Suprapubic skin (tissue), 4 donors: ENCODE measurements at places on chromosomes 13 and 19. TPM values are rescaled to one million over a fixed set of nuclear protein-coding genes. Genes with fewer than 3 reads are reported as not detected.

Gene OR7A5
- 3.0 TPM for total RNA-seq

GRCh38 chr19:12749938-12750521 is 1.6 kb upstream of the BEST2 start:
- H3K4me3 ChIP-seq = peak overlapping the region; percentile 28
- peaks cover 20% of the 10 kb centered on the region for H3K4me1 ChIP-seq
- H3K27me3 ChIP-seq = peaks cover 8% of the 10 kb centered on the region
- peak overlapping the region; percentile 85 for H3K27ac ChIP-seq
- H3K36me3 ChIP-seq = peaks cover 34% of the 10 kb centered on the region
- no peak for DNase-seq

- DNase-seq = no peak
- no peaks in the 10 kb centered on the region for H3K36me3 ChIP-seq
- H3K27ac ChIP-seq = no peak overlapping the region
These were observed 8.4 kb downstream of the RGL3 start for GRCh38 chr19:11410682-11411081.

DNA sequence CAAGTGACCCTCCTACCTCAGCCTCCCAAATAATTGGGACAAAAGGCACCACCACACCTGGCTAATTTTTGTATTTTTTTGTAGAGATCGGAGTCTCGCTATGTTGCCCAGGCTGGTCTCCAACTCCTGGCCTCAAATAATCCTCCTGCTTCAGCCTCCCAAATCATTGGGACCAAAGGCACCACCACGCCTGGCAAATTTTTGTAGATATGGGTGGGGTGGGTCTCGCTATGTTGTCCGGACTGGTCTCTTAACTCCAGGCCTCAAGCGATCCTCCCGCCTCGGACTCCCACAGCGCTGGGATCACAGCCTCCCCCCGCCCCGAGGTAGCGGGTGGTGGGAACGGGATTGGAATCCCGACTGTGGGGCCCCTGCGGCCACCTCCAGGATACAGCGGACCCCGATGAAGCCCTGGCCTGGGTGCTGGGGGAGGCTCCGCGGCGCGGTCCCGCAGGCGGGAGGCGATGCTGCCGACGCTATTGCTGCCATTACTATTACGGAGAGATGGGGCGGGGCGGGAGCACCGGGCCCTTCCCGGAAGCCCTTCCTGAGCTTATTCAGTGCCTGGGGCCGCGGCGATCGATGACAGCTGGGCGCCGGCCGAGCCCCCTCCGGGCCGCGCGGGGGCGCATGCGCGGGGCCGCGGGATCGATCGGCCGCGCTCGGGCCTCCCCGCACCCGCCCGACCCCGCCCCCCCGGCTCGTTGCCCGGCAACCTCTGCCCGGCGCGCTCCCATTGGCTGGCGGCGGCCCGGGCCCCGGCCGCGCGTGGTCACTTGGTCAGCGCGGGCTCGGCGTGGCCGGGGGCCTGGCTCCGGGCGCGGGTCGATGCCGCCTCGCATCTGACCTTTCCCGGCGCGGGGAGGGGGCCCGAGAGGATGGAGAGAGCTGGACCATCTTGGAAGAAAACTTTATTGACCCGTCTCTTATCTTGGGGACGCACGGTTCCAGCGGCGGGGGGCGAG is 27.9 kb upstream of the ONECUT3 start:
- H3K27me3 ChIP-seq = peaks cover 77% of the 10 kb centered on the region
- H3K27ac ChIP-seq = no peak overlapping the region
- DNase-seq = no peak

Gene ZNF439
- 5.7 TPM for total RNA-seq

GRCh38 chr13:87235621-87236020 is 435.6 kb upstream of the SLITRK5 start:
- no peak overlapping the region for H3K4me3 ChIP-seq
- H3K27me3 ChIP-seq = no peaks in the 10 kb centered on the region
- H3K4me1 ChIP-seq = no peaks in the 10 kb centered on the region
- H3K36me3 ChIP-seq = no peaks in the 10 kb centered on the region
